G401 (cell line): ENCODE measurements at places on chromosomes 16 and 17.

GRCh38 chr16:17515421-17516210, 44.9 kb upstream of the XYLT1 start:
- DNase-seq, result no peak

DNA sequence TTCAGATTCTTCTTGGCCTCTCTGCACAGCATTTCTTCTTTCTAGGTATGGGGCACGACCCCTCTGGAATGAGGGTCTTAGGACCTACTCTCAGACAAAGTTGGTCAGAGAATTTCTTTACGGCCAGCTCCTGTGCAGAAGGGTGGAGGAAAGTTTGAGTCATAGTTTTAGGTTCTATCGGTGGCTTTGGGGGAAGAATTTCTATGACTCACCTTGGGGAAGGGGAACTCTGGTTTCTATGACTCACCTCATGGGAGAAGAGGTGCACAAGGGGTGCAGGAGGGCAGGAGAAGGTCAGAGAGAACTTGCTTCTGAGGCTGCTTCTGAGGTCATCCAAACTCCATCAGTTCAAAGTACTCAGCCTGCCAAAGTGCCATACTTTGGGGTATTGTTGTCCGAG, 2.5 kb upstream of the ABCC12 start:
- no peak for DNase-seq

DNA sequence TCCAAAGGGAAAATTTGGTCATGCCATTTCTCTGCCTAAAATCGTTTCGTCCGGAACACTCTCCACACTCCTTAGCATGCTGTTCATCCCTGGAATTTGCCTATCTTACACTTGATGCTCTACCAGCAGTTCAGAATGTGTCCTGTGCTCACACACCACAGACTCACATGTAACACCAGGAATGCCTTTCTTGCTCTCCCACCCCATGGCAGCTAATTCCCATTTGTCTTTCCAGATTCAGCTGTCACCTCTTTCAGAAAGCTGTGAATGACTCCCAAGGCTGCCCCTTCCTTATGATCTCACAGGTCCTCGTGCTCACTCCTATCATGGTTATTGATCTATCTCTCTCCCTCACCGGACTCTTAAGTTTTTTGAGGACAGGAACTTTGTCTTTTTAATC, 38.1 kb downstream of the HYDIN start:
- DNase-seq, result no peak

- no peak for DNase-seq
Measured at GRCh38 chr17:42989141-42989540, 8.8 kb downstream of the RUNDC1 start.

GRCh38 chr17:43445009-43445589, 38.7 kb upstream of the DHX8 start:
- DNase-seq, result no peak

DNA sequence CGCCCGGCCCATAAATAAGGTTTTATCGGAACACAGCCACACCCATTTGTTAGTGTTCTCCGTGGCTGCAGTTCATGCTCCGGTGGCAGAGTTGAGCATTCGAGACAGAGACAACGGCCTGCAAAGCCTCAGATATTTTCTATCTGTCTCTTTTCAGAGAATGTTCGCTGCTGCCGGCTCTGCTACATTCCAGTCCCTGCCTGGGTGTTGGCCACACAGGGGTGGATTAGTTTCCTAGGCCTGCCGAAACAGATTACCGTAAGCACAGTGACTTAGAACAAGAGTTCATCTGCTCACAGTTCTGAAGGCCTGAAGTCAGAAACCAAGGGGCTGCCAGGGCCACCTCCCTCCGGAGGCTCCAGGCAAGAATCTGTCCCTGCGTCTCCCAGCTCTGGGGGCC, 19.1 kb upstream of the GSG1L start:
- DNase-seq, result no peak

- DNase-seq, result peak; percentile 49
Measured at GRCh38 chr16:180681-181564, 664 bp downstream of the HBQ1 start.

- no peak for DNase-seq
Measured at GRCh38 chr17:62778990-62779681, 29.0 kb downstream of the MARCHF10 start.

DNA sequence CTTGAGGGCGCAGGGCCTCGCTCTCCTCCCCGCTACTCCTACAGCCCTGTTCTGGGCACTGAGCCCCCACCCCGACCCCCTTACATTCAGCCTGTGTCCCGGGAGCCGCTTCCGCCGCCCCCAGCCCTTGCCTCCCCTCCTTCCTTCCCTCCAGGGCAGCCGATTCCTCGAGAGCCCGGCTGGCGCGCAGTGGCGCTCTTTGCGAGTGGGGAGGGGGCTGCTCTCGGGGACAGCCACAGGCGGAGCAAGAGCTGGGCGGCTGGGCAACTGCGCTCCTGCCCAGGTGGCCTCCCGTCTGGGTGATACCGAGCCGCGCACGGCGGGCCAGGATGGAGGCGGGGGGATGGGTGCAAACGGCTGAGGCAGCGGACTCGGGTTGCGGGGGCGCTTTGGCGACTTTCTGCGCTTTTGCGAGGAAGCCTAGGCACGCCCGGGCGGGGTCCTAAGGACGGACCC, 1.2 kb downstream of the MMP15 start:
- no peak for DNase-seq

DNA sequence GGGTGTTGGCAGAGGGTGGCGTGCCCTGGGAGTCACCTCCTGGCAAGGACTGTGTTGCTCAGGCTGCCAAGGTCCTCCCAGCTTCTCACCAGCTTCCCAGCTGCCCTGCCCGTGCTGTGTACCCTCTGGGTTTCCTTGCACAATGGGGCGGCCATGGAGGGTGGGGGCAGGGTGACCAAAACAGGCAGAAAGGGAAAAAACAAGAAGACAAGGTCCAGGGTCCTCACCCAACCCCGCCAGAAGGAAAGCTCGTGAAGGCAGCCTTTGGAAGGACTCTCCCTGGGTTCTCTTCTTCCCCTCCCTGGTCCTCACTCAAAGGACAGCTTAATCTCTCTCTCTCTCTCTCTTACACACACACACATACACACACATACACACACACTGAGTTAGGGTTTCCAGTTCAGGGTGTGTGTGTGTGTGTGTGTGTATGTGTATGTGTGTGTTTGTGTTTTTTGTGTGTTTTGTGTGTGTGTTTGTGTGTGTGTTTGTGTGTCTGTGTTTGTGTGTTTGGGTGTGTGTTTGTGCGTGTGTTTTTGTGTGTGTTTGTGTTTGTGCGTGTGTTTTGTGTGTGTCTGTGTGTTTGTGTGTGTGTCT, 2.0 kb downstream of the SLC13A5 start:
- DNase-seq, result no peak

GRCh38 chr17:17928398-17929287, 43.6 kb downstream of the TOM1L2 start:
- DNase-seq, result peak; percentile 35

DNA sequence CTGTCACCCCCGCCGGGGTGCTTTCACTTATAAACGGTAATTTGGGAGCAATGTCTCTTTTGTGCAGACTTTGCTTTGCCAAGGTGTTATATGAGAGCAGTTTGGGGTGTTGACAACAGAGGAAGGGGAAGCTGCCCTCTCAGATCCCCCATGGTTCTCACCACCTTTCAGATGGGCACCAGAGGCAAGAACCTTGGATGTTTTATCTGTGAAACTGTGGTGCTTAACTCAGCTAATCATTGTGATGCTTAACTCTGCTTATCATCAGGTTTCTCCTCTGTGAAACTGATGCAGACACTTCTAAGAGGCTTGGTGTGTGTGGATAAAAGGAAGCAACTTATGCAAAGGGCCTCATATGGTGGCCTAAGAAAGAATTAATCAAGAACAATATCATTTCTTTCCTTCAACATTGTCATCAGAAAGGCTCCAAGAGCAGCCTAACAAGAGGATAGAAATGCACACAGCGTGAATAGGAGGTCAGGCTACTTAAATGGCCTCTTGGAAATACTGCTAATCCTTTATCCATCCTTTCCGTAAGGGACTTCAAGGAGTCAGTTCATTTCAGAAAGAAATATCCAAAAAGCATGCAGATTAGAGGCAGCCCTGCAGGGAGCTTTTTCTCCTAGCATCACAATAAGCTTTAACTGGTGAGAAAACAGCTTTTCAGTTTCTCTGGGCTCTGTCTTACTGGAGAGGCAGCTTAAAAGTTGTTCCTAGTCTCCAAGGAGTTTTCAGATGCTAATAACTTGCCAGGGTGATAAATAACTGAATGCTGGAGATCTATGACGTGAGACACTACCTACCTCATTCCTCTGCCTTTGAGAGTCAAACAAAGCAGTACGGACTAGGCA, 55.1 kb upstream of the CLEC3A start:
- no peak for DNase-seq

DNA sequence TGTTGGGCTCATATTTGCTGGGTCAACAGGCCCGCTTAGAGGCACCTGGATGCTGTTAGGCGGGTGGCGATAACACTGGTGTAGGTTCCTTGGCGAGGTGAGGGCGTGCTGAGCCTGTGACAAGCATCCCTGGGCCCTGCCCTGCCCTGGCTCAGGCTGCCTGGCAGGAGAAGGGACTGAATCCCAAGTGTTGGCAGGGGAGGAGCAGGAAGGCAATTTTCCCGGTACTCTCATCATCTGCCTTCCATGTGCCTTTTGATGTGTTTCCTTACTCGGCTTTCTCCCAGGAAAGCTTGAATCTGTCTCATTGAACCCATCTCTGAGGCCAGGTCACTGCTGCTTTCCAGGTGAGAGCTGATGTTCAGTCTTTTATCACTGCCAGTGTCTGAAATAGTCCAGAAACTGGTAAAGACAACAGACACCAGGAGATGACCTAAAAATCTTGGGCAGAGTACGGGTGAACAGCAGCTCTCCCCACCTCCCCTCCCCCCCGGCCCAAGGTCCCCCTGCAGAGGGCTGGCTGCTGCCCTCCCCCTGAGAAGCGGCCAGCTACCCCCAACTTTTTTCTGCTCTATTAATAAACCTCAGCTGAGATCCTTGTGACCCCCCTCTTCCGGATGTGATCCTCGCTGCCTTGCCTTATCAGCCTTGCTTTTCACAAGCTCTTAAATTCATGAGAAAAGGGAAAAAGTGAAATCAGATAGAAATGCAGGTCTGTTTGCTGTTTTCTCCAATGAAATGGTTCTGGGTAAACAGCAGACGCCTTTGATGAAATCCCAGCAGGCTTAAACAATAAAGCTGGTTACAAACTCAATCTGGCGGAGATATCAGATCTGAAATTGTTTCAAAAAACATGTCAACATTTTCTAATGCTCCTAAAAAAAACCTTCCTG, 29.0 kb downstream of the RTN4RL1 start:
- peak; percentile 91 for DNase-seq

GRCh38 chr16:48442379-48442778, 57.2 kb upstream of the SIAH1 start:
- no peak for DNase-seq

- DNase-seq, result no peak
Measured at GRCh38 chr16:183005-183404, 2.7 kb downstream of the HBQ1 start.

GRCh38 chr16:66391726-66392670, 25.5 kb downstream of the CDH5 start:
- DNase-seq, result no peak

DNA sequence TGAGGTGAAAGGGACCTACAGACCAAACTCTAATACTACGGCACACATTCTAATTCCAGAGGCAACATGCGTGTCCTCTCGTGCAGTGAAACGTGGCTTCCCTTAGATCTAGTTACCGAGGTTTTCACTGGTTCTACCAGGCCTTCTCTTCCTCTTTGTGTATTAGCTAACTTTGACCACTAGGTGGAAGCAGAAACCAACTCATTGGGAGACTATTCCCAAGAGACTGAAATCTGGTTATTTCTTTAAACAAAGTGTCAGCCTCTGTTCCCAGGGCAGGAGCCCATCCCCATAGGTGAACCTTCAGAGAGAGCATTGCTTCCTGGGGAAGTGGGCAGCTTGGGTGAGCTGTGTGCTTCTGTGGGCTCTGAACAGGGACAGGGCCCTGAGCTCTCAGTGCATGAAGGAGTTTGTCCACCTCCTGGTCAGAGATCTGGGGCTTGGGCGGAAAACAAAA, 19.7 kb upstream of the RCVRN start:
- peak; percentile 88 for DNase-seq

DNA sequence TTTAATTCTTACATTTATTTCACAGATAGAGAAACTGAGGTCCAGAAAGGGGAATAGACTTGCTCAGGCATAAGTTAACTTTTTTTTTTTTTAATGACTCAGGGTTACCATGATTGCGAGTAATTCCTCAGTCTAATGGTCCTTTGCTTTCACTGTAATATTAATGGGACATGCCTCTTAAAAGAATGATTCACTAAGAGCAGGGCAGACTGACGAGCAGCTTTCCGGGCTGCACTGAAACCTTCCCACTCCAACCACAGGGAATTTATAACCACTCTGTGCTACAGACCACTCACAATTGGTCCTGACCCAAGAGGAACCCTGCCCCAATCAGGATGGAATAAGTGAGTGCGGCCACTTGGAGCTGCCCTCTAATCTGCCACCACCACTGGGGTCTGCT, 5.7 kb downstream of the HOXB2 start:
- DNase-seq, result no peak

DNA sequence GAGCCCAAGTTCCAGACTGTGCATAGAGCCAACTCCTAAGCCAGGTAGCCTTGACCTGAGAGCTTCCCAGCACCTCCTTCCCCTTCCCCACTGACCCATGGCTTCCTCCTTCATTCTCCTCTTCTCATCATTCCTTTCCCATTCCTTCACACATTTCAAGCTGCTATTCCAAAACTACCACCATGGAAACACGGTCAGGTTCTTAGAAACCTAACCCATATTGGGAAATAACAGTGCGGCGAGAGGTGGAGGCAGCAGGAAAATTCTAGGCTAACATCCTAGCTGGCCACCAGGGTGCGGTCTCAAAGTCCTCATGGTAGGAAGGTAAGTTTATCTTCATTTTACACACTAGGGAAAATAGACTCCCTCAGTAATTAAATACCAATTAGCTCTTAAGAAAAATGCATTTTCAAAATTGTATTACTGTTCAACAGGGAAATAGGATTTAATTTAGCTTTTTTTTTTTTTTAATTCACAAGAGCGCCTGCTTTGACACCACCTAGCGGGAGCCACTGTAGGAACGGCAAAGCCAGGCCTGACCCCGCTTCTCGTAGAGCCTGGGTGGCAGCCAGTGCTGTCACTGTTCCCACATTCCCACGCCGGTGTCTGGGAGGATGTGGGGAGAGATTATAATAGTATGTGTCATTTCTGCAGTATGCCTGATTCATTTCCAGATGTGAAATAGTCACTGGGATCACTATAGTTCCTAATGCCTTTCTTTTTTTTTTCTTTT, 14.0 kb upstream of the SPHK1 start:
- no peak for DNase-seq

DNA sequence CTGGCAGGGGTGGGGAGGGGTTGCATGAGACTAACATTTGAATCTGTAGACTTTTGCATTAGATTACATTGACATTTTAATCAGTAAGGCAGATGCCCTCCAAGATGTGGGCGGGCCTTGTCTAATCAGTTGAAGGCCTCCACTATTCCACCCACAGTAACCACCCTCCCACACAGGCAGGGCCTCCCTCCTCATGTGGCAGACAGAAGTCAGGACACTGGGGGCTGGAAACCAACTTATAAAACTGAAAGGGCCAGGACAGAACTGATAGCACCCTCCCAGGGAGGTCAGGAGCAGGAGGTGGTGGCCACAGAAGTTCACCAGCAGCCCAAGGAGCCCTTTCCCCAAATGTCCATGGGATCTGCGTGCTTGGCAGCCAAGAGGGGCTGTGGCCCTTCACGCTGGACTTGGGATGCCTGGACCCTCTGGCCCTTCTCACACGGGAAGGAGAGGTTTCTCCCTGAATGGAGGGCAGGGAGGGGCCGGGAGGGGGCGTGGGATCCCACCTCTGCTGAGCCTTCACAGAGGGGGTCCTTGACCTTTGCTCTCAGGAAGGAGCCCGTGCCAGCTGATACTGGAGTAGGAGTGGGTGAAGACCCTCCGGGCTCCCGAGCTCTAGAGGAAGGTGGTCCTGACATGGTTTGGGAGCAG, 4.6 kb downstream of the PYCR1 start:
- DNase-seq, result no peak
